LNCaP clone FGC (cell line): ENCODE measurements at places on chromosomes 2 and 18.

GRCh38 chr18:75783566-75784281 is 356.2 kb upstream of the SMIM21 start:
- DNase-seq = no peak

GRCh38 chr2:127084611-127085316 is 22.2 kb downstream of the BIN1 start:
- DNase-seq = no peak

GRCh38 chr2:154681741-154682140 is 16.8 kb upstream of the KCNJ3 start:
- no peak for DNase-seq

DNA sequence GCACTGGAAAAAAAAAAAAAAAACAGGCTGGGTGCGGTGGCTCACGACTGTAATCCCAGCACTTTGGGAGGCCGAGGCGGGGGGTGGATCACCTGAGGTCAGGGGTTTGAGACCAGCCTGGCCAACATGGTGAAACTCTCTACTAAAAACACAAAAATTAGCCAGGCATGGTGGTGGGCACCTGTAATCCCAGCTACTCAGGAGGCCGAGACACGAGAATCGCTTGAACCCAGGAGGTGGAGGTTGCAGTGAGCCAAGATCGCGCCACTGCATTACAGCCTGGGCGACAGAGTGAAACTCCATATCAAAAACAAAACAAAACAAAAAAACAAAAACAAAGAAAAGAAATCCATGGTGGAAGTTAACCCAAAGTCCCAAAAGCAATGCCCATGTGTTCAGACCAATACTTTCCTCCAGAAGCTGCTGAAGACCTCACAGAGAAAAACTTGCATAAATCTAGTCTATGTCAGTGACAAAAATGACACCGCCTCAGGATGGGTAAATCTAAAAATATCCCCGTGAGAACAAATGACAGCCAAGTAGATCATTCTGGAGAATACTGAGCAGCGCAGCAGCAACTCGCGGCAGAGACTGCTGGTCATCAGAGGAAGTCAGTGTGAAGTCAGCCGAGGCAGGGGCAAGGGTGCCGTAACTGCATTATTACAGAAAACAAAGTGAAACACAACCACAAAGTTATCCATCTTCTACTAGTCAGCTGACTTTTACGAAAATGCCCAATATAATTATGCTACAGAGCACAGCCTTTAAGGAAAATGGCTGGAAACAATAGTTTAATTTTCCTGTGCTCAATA is 41.0 kb downstream of the LPIN2 start:
- DNase-seq = no peak

DNA sequence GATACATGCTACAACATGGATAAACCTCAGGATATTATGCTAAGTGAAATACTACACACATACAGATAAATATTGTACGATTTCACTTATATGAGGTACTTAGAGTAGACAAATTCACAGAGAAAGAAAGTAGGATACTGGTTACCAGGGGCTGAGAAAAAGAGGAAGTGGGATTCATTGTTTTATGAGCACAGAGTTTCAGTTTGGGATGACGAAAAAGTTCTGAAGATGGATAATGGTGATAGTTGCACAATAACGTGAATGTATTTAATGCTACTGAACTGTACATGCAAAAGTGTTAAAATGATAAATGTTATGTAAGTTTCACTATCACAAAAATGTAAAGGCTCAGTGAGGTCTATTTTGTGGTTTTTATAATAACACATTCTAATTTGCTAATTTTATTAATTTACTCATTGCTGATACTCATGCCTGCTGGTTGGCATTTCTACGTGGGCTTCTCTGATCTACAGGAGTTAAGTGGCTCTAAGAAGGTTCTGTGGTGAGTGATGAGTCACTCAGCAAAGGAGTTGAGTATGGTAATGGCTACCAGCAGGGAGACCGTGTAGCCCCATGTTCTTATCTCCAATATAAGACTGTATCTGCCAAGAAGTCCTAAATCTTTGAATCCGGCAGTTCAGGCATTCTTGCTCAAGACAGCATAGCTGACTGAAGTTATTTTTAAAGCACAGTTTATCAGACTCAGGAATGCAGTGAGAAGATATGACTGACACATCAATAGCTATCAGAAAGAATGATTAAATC is 41.1 kb downstream of the UPP2 start:
- no peak for DNase-seq

- no peak for DNase-seq
These were observed 137.3 kb upstream of the OTX1 start for GRCh38 chr2:62913311-62913710.

DNA sequence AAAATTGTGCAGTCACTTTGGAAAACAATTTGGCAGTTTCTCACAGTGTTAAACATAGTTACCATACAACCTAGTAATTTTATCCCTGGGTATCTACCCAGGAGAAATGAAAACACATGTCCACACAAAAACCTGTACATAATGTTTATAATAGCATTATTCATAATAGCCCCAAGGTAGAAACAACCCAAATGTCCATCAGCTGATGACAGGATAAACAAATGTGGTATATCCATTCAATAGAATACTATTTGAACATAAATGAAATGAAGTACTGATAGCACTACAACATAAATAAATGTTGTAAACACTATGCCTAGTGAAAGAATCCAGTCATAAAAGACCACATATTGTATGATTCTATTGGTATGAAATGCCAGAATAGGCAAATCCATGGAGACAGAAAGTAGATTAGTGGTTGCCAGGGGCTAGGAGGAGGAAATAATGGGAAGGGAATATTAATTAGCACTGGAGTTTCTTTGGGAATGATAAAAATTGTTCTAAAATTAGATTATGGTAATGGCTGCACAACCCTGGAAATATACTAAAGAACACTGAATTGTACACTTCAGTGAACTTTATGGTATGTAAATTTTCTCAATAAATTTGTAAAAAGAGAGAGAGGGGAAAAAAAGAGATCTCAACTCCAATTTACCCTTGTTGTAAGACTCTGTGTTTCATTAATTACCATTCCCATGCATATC is 20.8 kb upstream of the VIT start:
- no peak for DNase-seq

DNA sequence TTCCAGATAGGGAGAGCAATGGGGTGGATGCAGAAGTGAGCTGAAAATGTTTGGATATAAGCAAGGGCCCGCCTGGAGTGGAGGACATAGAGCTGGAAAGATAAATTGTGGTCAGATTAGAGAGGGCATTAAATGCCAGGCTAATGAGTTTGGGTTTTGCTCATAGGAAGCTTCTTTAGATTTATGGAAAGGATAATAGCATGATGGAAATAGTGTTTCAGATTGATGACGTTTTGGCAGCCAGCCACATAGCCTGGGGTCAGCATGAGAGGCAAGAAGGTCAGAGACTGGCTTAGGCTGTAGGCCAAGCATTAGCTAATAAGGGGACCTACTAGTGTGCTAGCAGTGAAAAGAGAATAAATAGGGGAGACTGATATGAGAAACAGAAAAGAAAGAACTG is 321.6 kb downstream of the STK39 start:
- DNase-seq = no peak

DNA sequence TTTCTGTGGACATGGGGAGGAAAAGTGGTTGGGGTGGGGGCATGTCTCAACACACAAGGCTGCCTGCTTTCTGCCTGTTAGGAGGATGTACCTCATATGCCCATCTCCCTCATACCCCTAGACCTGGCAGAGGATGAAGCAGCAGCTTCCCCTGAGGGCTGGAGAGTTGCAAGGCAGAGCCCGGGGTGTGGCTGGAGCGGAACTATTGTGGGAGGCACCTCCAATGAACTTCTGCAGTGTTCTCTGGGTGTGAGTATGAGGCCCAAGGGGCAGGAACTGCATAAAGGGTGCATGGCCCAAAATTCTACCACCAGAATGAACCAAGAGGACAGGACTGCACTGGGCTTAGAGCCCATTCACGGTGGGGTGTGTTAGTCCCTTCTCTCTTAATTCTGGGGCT is 296.3 kb upstream of the SIX2 start:
- DNase-seq = no peak

GRCh38 chr2:217362286-217362685 is 502.4 kb upstream of the TNP1 start:
- DNase-seq = no peak

GRCh38 chr2:219429958-219430606 is 4.6 kb upstream of the SPEG start:
- no peak for DNase-seq

DNA sequence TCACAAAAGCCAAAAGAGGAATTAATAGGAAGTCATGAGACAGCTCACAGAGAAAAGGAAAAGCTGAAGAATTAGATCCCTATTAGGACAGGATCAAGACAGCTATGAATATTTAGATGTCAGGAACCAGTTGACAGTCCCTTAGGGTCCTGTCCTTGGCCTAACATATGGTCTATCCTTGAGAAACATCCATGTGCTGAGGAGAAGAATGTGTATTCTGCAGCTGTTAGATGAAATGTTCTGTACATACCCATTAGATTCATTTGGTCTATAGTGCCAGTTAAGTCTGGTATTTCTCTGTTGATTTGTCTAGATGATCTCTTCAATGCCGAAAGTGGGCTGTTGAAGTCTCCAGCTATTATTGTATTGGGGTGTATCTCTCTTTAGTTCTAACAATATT is 37.6 kb upstream of the SLC40A1 start:
- DNase-seq = no peak

DNA sequence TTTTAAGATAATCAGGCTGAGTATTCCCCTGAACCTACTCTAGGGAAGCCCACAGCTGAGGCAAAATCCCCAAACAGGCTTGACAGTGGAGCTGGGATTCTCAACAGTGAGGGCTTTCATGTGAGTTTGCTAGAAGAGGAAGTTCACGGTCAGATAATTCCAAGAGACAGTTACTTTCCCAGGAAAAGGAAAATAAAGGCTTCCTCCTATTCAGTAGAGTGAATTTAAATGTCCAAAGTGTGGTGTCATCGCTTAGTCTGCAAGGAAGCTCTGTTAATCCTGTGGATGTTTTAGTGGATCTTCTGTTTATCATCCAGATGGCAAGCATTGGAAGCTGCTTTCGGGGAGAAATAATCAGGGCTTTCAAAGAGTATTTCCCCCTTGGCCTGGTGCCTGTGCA is 119.8 kb downstream of the RPIA start:
- no peak for DNase-seq

- no peak for DNase-seq
These were observed 19.6 kb upstream of the LRP1B start for GRCh38 chr2:142150453-142150852.

- no peak for DNase-seq
These were observed 37.3 kb upstream of the RNF152 start for GRCh38 chr18:61929881-61930640.

GRCh38 chr18:59900222-59901128 is 679 bp downstream of the PMAIP1 start:
- DNase-seq = no peak

- no peak for DNase-seq
These were observed 306.3 kb upstream of the HS6ST1 start for GRCh38 chr2:128624956-128625355.

DNA sequence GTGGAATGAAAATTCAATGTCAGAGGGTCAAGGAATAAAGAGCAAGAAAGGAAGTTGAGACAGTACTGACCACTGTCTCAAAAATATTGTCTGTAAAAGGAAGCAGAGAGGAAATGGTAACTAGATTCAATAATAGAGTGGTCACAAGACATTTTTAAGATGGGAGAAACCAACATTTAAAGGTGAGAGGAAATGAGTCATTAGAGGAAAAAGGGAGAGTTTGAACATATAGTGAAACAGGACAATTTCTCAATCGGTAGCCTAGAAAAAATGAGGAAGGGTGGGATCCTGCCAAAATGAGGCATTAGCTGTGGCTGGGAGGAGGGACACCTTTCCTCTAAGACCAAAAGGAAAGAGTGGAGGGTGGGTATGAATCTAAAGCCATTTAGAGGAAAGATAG is 288.5 kb downstream of the SP3 start:
- DNase-seq = no peak

- DNase-seq = no peak
These were observed 45.9 kb downstream of the PNO1 start for GRCh38 chr2:68203587-68203986.

DNA sequence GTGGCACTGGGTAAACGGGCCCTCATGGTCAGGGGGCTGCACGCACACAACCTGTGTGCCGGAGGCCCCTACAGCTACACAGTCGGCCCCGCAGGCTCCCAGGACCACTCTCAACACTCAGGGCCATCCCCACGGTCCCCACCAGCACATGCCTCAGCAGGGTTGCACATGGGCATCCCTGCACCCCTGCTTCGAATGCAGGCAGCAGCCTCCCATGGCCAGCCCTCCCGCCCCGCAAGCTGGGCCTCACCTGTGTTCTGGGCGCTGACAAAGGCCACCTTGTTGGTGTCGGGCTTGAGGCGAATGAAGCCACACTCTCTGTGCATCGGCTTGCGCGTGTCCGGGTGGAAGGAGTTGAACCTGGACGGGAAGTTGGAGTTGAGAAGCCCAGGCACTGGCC is 34.2 kb downstream of the THAP4 start:
- no peak for DNase-seq

DNA sequence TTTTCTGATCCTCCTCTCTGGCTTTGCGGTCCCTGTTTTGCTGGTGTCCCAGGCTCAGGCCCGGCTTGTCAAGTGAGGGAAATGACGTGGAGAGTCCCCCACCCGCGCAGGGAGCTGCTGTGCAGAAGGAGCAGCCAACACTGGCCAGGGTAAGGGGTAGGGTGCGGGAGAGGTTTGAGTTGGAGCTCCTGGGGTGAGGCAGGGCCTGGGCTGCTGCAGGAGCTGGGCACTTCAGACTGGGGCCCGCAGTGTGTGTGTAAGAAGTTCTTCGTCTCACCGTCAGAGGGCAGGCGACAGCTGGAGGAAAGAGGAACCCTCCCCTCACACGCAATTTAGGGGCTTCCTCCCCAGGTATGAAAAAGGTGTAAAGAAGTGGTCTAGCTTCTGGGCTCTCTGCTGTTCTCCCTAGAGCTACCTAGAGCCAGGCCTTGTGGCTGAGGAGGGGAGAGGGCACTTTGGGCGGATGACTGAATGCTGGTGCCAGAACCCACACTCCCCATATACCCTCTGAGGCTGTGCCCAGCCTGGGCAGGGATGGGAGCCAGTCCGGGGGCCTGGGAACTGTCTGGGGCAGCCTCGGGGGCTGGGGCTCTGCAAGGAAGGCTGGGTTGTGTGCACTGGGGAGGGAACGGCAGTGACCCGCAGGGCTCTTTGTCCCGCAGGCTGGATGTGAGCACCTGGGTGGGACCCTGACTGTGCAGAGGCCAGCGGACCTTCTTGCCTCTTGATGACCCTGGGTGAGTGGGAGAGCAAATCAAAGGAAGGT is 11.8 kb downstream of the CELF4 start:
- DNase-seq = no peak

DNA sequence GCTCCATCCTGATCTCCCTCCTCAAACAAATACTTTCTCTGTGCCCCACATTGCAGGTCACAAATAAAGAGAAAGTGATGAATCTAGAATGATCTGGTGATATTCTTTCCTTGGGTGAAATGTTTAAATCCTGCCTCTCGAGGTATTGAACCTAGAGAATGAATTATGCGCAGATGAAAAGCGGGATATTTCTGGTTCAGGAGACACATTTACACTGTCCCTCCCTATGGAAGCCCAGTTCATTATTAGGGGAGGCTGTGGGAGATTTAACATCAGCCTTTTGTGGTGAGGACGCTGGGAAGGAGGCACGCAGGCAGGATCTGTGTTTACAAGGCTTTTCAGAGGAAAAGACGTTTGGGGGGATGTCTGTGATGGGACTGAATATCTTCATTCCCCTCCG is 20.6 kb downstream of the MAPRE2 start:
- no peak for DNase-seq

GRCh38 chr2:241813644-241814392 is 4.8 kb downstream of the NEU4 start:
- no peak for DNase-seq
